ENCODE measurements at places on chromosomes 7 and 10.

GRCh38 chr7:100968650-100969049 is 715 bp upstream of the MUC12 start:
- DNase-seq = no peak

- no peak for DNase-seq
Measured at GRCh38 chr10:112721080-112721698, 228.9 kb upstream of the TCF7L2 start.

- no peak for DNase-seq
Measured at GRCh38 chr10:61804414-61804813, 97.1 kb upstream of the ARID5B start.

DNA sequence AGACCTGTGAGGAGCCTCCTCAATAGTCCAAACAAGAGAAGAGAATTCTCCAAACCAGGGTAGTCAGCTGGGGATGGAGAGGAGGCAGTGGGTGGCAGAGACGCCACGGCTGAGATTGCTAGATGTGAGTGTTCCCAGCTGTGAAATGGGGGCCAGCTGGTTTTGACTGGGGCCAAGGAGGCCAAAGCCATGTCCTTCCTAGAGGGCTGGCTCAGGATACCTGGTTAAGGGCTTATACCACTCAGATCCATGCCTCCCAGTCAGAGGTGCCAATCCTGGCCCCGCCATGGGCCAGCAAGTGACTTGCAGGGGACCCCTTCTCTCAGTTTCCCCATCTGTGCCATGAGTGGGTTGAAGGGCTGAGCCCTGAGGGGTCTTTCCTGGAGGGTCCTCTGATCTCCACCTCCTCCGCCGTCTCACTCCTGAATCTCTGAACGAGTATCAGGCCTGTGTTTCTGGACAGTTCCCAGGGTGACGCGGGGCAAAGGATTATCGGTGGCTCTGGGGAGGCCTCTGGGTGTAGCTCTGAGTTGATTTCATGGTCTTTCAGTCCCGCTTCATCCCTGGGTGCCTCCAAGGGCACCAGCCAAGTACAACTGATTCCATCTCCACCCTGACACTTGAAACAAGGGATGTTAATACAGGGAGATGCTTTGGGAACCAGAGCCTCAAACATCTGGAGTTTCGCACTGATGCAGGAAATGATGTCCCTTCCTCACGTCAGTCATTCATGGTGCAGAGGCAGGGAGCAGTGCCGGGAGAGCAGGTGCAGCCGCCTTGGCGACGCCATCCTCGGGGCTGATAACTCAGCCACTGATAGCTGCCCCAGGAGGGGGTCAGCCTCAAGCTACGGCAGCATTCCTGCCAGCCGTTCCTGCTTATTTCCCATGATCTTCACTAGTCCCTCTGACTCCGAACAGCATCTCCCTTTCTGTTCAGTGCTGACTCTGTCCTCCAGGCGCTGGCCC is 126.7 kb downstream of the RGS10 start:
- DNase-seq = no peak
